ENCODE measurements at places on chromosomes 2 and 18.

DNA sequence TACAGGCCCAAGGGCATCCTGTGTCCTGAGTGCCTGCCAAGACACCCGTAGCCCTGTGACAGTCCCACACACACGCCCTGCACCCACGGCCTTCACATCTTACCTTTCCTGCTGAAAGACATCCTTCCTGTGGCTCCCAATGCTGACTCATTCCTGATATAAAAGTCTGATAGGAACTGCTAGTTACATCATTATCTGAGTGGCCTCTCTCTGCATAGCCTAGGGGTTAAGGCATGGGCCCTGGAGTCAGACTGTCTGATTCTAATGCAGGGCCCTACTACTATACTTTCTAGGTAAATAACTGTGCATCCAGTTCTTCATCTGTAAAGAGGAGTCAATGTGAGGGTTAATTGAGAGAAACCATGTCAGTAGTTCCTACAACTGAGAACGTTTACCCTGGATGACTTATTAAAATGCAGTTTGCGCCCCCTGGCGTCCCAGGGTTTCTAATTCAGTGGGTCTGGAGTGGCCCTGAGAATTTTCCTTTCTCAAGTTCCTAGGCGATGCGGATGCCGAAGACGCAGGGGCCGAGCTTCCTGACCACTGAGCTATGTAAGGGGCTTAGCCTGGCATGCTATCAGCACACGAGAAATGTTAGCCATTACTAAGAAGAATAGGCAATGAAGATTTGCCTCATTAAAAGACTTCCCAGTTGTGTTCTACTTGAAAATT is 6.0 kb upstream of the GPR45 start:
- peak; percentile 78 for DNase-seq

GRCh38 chr2:25309402-25309801 is 32.3 kb downstream of the DNMT3A start:
- DNase-seq: peak; percentile 65

DNA sequence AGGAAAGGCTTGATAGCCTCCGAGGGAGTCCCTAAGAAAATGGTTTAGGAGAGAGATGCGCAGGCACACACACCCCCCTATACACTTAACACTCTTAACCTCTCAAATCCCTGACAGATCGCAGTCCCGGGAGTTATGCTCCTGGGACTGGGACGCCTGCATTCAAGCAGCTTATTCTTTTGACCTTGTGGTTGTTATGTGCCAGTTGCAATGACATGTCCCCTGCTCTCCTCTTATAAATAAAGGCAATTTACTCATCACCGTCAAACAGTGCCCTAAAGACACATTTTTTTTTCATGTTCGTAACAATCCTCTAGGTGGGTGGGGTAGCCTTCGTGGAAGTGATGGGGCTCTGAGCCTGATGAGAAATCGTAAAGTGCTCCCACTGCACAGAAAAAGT is 162.2 kb downstream of the LRRC30 start:
- DNase-seq: no peak

- no peak for DNase-seq
These were observed 12.1 kb downstream of the EHBP1 start for GRCh38 chr2:62717503-62718081.

- DNase-seq: no peak
These were observed 215.5 kb downstream of the TFCP2L1 start for GRCh38 chr2:121069434-121069969.

DNA sequence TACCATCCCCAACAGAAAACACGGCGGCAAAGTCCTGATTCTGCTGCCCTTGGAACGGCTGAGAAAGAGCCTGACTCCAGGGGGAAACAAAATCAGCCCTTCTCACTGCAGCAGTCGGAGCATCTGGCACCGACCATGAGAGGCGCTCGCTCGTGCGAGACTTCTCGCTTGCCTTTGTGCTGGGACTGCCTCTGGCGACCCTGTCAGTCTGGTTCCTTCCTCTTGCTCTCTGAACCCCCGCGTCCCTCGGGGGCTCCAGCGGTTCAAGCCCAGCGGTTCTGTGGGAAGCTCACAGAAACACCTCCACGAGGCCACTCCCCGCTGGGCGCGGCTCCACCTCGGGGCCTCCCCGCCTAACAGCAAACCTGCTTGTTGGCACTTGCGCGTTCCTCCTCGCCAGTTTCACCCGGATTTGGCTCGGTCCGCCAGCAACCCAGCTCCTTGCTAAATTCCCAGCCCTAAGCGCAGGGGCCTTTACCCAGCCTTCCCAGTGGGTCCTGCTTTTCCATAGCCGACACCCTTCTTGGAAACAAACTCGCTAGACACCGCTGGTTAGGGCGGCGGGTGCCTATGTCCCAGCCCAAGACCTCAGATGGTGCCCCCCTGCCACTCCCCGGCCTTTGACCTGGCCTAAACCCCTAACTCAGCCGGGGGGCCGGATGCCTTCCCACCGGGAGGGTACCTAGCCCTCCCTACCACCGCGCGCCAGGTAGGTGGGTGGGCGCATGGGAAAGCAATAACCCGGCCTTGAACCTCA is 2.2 kb downstream of the RND3 start:
- peak; percentile 65 for DNase-seq

DNA sequence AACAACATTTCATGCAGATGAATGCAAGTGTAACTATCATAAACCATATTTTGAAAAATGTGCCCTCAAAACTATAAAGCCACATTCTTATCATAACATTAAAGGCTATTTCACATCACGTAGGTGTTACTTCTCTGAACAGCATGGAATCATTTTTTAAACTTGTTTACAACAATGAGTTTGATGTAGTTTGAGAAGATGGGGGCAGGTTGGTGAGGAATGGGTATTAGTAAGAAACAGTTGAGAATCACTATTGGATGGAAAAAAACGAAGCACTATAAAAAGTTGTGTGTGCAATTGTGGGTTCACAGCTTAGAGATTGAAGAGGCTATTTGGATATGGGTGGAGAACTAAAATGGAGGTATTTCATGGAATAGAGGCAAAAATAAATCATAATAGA is 569.1 kb downstream of the ARHGAP15 start:
- DNase-seq: no peak

GRCh38 chr2:105804266-105804665 is 59.6 kb downstream of the NCK2 start:
- no peak for DNase-seq

GRCh38 chr2:217944923-217945322 is 57.9 kb downstream of the TNS1 start:
- DNase-seq: no peak

- DNase-seq: peak; percentile 69
These were observed 4.4 kb downstream of the SMAD7 start for GRCh38 chr18:48946329-48946835.

GRCh38 chr2:226403369-226403768 is 396.3 kb downstream of the IRS1 start:
- DNase-seq: no peak

DNA sequence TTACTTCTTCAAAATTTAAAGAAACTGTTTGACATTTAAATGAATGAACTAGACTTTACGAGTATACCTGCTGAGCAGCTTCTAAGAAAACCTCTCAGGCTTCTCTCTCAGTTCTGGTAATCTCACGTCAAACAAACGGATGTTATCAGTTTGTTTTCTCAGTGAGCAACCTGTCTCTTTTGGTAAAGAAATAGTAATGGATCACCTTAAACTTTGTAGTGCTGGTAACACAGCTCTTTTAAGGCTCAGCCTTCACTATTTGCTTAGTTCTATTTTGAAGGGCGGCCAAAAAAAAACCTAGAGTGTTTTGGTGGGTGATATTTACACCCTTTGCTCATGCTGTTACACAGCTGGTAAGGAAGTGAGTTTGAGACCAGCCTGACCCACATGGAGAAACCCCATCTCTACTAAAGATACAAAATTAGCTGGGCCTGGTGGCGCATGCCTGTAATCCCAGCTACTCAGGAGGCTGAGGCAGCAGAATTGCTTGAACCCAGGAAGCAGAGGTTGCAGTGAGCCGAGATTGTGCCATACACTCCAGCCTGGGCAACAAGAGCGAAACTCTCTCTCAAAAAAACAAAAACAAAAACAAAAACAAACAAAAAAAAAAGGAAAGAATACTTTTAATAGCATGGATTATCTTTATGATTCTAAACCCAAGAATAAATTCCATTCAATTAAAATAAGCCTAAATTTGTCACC is 15.9 kb downstream of the FN1 start:
- peak; percentile 43 for DNase-seq

DNA sequence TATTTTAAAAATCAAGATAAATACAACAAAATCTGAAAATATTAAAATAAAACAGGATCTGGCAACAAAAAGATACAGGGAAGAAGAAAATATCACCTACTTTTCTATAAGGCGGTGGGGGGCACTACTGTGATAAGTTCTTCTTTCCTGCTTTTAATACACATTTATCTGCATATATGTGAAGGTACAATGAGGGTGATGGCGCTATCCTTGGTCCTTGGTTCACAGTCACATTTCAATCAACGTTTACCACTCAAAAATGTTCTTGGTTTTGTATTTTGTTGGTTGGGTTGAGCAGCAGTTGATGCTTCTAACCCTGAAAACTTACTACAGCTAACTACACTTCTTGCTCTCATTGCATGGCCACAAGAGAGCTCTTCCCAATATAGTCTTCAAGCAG is 112.4 kb downstream of the COL6A3 start:
- DNase-seq: no peak

- DNase-seq: peak; percentile 87
These were observed 61.3 kb downstream of the TMEM247 start for GRCh38 chr2:46540496-46541331.
